ENCODE measurements at places on chromosomes 16 and 17.

DNA sequence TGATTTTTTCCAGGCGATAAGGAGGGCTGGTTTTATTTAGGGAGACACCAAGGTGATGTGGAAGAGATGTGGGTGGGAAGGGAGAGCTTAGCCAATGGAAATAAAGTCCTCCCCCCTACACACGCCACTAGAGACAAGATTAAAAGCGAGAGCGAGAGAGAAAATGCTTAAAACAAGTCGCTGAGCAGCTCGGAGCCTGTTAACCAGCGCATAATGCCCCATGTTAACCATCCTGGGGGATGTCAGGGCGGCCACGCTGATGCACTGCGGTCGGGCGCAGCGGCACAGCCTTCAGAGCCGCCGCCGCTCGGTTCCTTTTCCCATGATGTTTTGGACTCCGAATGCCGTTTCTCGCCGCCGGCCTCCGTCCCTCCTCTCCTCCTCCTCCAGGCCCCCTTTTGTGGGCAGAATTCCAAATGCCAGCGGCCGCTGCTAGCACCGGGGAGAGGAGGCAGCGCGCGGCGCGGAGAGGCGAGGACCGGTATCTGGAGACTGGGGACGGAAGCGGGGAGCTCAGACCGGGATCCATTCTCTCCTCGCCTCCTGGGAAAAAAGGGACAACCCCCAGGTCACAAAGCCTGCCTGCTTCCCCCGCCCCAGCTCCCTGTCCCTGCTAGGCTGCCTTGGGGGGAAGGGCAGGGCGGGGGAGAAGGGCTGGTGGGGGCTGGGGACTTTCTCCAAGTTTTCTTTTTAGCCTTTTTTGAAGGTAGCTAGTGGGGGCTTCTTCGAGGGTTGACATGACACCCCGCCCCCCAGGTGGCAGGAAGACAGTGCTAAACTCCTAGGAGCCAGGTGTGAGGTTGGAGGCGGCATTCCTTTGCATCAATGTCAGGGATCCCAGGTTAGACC is 98.1 kb upstream of the CCL2 start:
- no peak for DNase-seq

- no peak for DNase-seq
Observed at GRCh38 chr17:83009414-83010205, 69.8 kb upstream of the METRNL start.

GRCh38 chr16:31487720-31488467 is 5.0 kb downstream of the SLC5A2 start:
- no peak for DNase-seq

DNA sequence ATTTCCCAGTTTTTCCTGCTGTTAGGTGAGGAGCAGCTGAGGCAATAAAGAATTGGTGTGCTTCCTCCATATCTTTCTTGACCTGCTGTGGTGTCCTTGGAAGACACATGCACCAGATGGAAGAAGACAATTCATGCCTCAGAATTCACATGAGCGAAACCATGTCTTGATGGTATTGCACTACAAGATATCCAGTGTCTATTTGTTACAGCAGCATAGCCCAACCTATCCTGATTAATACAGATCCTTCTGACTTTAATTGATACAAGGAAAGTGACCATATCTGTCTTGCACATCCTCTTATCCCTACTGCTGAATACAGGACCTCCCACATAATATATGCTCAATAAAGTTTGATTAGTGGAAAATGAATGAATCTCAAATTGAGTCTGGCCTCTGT is 9.1 kb upstream of the TOX3 start:
- DNase-seq: no peak

GRCh38 chr17:77280304-77281121 is 139.7 kb downstream of the SEC14L1 start:
- DNase-seq: no peak

DNA sequence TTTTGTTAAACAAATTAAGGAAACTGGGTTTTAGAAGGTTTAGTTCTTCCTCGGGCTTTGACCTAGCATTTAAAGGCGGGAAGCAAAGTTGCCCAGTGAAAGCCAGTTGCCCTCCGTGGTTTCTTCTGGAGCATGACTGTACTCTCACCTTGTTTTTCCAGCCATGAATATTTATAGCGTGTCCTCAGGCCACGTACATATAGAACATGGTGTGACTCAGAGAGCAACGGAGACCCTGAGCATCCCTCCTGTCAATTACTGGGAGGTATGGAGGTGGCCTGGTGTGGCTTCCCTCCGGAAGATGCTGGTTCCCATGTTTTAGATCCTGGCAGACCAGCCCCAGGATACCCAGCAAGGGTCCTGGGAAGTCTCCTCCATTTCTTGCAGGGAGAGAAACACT is 48.4 kb downstream of the AKAP1 start:
- no peak for DNase-seq

- DNase-seq: no peak
Observed at GRCh38 chr16:21023509-21024202, 123.1 kb downstream of the LYRM1 start.

DNA sequence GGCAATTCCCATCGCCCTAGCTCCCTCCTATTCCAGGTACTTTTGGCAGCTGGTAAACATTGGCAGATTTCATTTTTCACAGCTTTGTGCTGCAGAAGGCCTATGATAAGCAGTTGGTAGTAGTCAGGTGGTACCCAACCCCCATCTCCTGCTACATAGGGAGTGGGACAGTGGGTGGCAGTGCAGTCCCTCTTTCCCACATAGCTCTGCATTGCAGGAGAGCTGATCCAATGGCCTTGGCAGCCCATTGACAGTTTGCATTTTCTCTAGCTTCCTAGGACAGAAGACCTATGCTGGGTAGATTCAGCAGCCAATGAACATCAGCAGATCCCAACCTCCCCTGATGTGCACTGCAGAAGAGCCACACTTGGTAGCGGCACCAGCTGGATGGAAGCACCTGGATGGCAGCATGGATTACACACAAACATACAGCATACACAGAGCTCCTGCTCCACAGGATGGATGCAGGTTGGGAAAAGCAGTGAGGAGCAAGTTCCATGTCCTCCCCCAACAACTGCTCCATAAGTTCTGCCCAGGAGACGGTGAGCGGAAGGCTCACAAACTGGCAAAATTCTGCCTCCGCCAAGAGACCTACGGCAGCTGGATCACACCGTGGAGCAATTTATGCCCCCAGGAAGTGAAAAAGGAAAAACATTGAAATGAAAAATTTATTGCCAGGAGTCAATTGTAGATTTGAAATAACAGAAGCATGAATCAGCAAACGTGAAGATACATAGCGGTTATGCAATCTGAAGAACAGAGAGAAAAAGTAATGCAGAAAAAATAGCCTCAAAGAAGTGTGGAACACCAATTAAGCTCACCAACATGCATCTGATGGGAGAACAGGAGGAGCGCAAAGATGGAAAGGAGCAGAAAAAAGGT is 95.7 kb downstream of the CACNG1 start:
- DNase-seq: no peak

- DNase-seq: no peak
Observed at GRCh38 chr16:67210069-67210937, 11.4 kb downstream of the ELMO3 start.

GRCh38 chr17:73787076-73788059 is 143.1 kb upstream of the SDK2 start:
- DNase-seq: peak; percentile 89

DNA sequence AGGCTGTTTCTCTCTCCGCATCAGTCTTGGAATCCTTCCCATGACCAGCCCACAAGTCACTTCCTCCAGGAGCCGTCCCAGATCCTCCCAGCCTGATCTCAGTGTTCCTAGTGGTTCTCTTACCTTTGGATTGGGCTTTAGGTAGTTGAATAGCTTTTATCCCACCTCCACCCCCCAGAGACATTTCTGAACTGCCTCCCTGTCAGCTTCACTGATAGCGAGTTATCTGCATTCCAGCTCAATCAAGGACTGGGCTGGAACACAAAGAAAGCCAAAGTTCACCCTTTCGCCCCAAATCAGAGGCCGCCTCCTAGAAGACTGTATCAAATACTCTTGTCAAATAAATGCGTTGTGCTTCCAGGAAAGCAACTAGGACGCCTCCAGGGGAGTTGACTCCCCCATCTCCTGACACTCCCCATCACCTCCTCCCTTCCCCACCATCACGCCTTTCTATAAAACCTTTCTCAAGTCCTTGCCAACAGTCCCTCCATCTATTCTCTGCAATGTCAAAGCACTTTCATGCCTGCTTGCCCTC is 72.7 kb downstream of the TMEM132E start:
- DNase-seq: no peak

GRCh38 chr17:66915204-66915611 is 49.3 kb upstream of the CACNG4 start:
- no peak for DNase-seq

- no peak for DNase-seq
Observed at GRCh38 chr16:31696968-31697743, 169.5 kb downstream of the AHSP start.

DNA sequence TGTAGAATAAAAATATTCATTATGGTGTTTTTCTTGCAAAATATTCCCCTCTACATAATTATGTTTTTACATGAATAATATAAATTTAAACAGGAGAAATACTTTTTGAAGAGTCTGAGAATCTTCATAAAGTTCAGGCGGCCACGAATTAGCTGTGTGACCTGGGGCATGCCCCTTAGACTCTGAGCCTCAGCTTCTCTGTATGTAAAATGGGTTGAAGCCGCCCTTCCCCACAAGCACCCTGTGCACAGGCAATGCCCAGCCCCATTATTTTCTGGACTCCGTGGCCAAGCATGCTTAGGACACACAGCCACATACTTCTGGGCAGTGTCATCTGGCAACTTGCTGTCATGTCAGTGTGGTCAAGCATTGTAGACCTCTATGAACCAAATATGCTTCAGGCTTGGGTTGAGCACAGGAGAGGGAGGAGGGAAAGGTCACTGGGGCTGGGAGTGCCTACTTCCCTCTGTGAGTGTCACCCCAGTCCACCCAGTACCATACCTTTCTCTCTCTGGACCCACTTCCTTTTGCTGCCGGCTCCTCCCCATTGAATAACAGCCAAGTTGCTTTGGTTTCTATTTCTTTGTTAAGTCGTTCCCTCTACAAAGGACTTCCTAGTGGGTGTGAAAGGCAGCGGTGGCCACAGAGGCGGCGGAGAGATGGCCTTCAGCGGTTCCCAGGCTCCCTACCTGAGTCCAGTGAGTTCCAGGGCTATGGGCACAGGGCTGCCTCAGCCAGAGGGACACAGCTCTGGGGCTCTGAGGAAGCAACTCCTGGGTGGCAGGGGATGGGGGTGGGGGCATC is at the start of gene LGALS9:
Gene LGALS9 (plus strand): TSS at position 582 of the 804 bp plus-strand sequence. CDS start 78 bp downstream, at position 660.
- no peak for DNase-seq

- DNase-seq: no peak
Observed at GRCh38 chr16:4989391-4990006, 31.4 kb downstream of the SEC14L5 start.

DNA sequence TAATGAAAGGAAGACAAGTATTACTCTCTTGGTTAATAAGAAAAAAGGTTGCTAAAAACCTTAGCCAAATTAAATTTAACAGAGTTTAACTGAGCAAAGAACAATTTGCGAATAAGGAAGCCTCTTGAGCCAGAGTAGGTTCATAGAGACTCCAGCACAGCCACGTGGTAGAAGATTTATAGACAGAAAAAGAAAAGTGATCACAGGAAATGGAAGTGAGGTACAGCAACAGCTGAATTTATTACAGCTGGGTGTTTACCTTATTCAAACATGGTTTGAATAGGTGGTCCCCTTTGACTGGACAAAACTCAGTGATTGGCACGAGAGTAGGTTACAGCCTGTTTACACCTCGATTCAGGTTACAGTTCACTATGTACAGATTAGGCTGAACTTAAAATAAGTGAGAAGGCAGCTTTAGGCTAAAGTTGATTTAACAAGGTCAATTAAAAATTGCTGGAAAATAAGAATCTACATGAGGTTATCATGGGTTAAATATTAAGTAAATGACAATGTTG is 3.3 kb upstream of the CCL15 start:
- DNase-seq: no peak

GRCh38 chr17:1134634-1135324 is 45.0 kb downstream of the ABR start:
- DNase-seq: no peak

DNA sequence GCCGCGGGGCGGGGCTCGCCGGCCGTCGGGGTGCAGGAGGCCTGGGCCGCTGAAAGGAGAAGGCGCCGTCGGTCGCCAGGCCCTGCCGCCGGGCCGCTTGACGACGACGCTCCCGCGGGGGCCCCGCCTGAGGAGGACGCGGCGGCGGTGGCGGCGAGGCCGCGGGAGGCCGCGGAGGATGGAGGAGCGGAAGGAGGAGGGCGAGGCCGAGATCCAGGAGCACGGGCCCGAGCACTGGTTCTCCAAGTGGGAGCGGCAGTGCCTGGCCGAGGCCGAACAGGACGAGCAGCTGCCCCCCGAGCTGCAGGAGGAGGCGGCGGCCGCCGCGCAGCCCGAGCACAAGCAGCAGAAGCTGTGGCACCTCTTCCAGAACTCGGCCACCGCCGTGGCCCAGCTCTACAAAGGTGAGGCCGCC is 430 bp downstream of the HAPSTR1 start:
- no peak for DNase-seq

DNA sequence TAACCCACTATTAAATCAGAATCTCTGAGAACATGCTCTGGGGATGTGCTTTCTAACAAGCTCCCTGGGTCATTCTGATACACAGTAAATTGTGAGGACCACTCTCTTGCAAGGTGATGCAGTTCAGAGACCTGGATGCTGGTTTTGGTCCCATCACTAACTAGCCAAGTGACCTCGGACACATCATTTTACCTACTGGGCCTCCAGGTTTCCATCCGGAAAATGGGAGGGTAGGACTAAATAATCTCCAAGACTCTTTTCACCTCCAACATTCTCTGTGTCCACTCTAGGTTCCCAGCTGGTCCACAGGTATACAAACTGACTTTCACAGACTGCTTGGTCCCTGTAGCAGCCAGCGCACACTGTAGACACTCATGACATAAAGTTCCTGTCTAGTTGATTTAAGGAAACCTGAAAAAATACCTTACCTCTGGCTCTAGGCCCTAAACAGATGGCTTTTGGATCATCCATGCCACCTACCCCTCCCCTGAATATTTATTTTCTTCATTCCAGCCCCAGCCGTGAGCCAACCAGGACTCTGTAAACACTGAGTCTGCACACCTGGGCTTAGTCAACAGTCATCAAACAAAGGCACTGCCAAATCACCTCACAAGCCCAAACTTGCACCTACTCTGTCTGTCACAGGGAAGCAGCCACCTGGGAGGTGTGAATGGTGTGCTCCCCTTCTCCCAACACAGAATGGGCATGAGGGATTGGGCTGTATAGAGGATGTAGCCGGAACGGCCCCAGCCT is 51.3 kb upstream of the MRPS23 start:
- DNase-seq: peak; percentile 96

- no peak for DNase-seq
Observed at GRCh38 chr16:72961863-72962262, 86.1 kb downstream of the ZFHX3 start.
